ENCODE measurements at places on chromosomes 5 and 9.

DNA sequence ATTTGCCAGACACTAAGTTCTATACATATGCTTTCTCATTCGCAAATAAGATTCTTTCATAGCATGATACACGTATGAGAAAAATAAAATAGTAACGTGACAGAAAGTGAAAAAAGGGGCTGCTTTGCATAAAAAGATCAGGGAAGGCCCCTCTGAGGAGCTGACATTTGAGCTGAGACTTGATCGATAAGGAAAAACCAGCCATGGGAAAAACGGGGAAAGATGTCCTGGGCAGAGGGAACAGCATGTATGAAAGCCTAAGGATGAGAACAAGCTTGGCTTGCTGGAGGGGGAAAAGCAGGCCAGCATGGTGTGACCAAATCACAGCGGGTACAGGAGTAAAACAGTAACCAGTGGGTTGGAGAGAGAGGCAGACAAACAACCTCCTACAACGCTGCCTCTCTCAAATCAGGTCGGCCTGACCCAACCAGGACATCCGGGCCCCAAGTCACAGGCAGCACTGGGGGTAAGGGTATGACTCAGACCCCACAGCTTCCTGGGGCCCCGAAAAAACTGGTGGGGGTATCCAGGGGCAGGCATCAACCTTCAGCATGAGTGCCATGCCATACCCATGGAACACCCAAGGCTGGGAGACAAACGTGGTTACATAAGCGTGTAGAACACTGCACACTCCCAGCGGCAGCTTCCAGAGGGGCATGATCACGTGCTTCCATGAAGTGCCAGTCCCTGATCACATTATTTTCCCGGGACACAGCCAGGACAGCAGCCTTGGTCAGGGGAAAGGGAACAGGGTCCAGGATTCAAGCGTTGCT is 2.2 kb downstream of the TNIP1 start:
- no peak for DNase-seq

- no peak for DNase-seq
Measured at GRCh38 chr9:99859243-99859980, 37.7 kb downstream of the NR4A3 start.

DNA sequence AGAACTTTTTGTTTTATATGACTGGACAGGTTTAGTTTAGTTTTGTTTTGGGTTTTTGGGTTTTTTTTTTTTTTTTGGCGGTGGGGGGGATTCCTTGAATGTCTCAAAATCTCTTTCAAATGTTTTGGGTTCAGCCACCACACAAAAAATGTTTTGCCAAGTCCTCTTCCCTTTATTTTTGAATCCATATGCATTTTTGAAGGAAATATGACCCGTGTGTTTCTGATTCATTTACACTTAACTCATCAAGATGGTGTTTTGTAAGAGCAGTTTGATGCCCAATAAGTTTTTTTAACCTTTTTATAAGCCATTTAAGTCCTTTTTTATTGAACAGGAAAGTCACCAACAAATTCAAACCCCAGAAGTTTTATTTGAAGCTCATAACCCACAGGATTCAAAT is 209.8 kb downstream of the CWC27 start:
- no peak for DNase-seq

GRCh38 chr5:42321785-42322184 is 101.5 kb upstream of the GHR start:
- no peak for DNase-seq

GRCh38 chr9:32264170-32264864 is 120.1 kb upstream of the ACO1 start:
- peak; percentile 37 for DNase-seq

DNA sequence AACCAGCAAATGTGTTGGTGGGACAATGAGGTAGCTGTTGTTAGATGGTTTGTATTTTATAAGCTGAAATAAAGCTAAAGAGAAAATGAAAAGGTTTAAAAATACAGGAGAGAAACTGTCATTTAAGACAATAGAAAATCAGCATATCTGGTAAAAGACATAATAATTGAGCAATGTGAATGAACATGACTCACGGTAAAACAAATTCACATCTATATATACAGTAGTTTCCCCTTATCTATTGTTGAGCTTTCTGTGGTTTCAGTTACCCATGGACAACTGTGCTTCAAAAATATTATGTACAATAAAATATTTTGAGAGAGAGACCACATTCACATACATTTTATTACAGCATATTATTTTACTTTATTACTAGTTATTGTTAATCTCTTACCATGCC is 1649.8 kb downstream of the EFNA5 start:
- no peak for DNase-seq

DNA sequence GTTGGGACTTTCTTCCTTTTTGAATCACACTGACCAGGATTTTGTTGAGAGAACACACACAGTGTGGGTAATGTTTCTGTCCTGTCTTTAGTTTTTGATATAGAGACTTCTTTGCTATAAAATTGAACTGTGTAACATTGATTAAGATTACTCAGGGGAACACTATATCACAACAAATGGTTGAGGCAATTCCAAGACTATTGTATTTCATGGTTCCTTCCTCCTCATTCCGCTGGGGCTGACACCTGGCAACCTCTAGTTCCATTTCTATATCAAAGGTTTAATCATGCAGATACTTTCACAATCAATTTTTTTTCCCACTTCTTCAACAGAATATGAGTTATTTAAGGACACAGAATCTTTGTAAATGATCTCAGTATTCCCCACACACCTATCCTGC is 182.2 kb downstream of the TAF11L14 start:
- DNase-seq: no peak

GRCh38 chr9:5698810-5699556 is 70.1 kb downstream of the RIC1 start:
- no peak for DNase-seq

- DNase-seq: no peak
Measured at GRCh38 chr5:72232838-72233237, 87.2 kb downstream of the MRPS27 start.

DNA sequence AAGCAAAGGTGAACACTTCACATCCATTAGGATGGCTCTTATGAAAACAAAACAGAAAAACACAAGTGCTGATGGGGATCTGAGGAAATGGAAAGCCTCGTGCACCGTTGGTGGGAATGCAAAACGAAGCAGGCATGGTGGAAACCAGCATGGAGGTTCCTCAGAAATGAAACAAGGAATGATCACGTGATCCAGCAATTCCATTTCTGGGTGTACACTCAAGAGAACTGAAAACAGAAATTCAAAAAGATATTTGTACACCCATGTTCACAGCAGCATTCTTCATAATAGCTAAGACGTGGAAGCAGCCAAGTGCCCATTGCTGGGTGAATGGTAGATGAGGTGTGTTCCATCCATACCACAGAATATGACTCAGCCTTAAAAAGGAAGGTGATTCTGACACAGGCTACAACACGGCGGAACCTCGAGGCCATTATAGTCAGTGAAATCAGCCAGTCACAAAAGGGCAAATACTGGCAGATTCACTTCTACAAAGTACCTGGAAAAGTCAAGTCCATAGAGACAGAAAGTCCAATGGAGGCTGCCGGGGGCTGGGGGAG is 87.2 kb upstream of the RAPGEF1 start:
- DNase-seq: peak; percentile 33

DNA sequence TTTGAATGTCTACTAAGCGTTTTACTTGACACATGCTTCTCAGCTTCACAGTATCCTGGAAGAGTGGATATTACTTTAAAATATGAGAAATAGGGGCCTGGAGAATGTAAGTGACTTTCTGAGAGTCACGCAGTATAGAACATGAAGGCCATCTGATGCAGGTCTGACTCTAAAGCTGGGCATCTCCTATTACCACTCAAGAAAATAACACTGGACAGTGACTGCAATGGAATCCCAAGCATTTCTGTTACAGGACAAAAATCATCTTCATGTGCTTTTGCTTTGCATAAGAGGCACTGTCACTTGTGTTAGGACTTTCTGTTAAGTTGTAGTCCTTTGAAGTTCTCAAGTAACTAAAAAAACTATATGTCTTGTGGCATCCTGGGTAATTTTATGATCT is 335.5 kb downstream of the FBXL7 start:
- no peak for DNase-seq

GRCh38 chr9:76394195-76394959 is at the start of gene RFK:
Gene RFK (minus strand): TSS chr9:76394426. CDS start chr9:76394171, 255 bp downstream.
- DNase-seq: peak; percentile 95

GRCh38 chr9:35909274-35909673 is at the start of gene SPAAR:
Gene SPAAR (plus strand): TSS chr9:35909490. CDS start chr9:35910464, 974 bp downstream.
- DNase-seq: no peak

DNA sequence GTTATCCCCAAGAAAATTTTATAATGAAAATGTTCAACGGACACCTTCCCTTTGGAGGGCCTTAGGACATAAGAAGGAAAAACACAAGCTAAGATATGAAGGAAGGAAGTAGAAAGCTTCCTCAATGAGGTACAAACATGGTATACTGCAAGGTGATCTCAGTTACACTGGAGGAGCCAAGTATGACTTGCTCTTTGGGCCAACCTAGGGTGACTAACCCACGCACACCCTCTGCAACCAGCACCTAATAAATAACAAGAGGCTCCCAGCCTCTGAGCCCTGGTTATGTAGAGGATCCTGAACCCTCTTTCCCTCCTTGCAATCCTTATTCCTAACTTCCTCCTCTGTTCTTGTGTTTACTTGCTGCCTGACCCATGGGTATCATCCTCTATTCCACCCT is 38.3 kb upstream of the KCNV2 start:
- DNase-seq: no peak

All from urothelium cell line (cell line).